ENCODE measurements at places on chromosomes 11 and 22. TPM values are rescaled to one million over a fixed set of nuclear protein-coding genes. Genes with fewer than 3 reads are reported as not detected.

DNA sequence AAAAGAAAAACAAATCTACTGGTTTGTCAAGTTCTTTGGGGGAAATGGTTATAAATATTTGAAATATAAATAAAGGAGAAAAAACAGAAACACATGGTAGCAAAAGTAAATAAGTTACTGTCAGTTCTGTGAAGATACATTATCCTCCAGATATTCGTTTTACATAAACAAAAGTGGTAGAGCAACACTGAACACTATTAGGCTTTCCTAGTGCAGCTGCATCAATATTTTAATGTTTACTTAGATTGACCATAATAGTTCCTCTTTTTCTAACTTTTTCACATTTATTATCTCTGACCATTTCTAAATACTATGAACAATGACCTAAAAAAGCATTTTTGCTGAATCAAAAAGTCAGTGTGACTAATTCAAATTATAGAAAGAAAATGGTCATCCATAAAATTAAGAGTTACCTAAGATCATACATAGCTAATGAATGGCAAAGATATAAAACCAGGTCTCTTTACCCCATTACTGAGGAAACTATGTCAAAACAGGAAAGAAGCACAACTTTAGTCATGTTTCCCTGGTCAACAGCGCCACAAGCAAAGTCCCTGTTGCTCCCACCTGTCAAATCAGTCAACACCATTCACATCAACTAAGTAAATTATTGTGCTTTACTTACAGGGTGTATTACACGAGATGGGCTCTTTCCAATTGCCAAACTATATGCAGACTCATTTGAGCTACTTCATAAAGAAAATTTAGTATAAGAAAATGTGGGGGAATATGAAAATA, 38.5 kb downstream of the SBF2 start:
- no peak for DNase-seq

DNA sequence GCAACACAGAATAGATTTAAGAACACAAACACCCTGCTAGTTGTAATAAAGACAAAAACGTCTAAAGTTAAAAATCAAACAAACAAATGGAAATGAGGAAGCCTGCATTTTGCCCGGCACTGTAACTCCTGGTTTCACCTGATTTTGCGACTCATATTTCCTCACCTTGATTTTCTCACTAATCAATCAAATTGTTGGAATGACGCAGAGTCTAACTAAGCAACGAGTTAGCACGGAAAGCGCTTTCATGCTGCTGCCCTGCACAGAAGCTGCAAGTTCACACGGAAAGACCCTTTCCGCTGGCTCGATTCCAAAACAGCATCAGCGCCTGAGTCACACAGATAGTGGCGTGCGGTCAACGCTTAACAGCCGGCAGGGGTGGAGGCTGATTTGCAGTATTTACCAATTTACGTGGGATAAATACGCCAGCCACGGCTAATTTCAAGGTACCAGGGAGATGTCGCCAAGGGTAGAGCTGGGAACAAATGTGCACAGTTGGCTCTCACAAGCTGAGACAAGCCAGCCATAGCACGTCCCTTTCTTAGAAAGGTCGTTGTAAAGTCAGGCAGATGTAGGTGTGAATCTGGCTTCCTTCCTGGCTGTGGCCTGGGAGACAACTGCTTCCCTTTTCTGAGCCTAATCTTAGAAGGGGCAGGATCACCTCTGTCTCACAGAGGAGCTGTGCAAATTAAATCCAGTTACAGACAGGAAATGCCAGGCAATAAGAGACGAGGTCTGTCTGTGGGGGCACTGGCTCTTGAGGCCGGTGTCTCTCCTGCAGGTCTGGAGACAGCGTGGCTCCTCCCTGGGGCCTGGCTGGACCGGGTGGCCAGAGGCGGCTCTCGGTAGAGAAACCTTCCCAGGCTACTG, 76.9 kb upstream of the TTLL12 start:
- peak; percentile 52 for DNase-seq

- DNase-seq, result no peak
These were observed 9.5 kb downstream of the GRK2 start for GRCh38 chr11:67275606-67276409.

DNA sequence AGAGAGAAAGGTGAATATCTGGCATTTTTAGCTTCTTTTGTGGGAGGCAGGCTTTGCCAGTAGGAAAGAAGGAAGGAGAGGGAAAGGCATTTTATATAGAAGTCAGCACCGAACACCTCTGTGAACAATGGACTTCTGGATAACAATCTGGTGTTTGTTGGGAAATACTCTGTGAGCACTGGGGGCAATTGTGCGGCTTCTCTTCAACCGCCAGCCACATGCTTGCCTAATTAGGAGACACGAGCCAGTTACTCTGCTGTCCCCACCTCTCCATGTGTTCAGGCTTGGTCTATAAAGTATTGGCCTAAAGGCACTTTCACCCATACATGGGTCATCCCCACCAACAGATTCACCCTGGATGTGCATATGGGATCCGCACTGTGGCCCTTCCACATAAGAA, 523.6 kb downstream of the NTM start:
- DNase-seq, result no peak

Gene MFRP
- not detected for total RNA-seq

Gene P2RY6
- total RNA-seq, result 3.7 TPM

- no peak for DNase-seq
These were observed 11.2 kb upstream of the DGKZ start for GRCh38 chr11:46335890-46336562.

GRCh38 chr11:130190371-130190881, 30.8 kb downstream of the ST14 start:
- DNase-seq, result no peak

GRCh38 chr22:39493759-39494158, 8.3 kb upstream of the MIEF1 start:
- DNase-seq, result no peak

Gene PRG2
- total RNA-seq, result not detected

Gene FGF19
- total RNA-seq, result not detected

DNA sequence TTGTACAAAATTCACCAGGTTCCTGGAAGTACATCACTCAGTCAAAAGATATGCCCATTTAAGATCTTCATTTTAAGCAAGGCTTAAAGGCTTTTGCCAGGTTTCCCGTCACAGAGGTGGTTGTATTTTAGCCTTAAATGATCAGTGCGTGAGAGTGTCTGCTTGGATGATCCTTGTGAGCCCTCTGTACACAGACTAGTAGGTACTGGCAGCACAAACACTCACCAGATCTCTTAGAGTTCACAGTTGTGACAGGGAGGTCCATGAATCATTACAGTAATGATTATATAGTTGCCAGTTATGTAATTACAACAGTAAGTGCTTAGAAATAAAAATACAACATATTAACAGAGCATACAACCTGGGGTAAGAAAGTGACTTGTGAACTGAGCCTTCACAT, 84.2 kb upstream of the SLC25A18 start:
- no peak for DNase-seq

- no peak for DNase-seq
These were observed 206.8 kb upstream of the CADM1 start for GRCh38 chr11:115710980-115711379.

GRCh38 chr22:32042924-32043323, at the start of gene SLC5A1:
TSS of gene SLC5A1 (plus strand) at chr22:32043261. CDS start at chr22:32043282, 21 bp downstream.
- DNase-seq, result no peak

Gene PHOX2A
- 17.0 TPM for total RNA-seq

Gene DDTL
- 2.4 TPM for total RNA-seq

Gene C11orf65
- 2.4 TPM for total RNA-seq

DNA sequence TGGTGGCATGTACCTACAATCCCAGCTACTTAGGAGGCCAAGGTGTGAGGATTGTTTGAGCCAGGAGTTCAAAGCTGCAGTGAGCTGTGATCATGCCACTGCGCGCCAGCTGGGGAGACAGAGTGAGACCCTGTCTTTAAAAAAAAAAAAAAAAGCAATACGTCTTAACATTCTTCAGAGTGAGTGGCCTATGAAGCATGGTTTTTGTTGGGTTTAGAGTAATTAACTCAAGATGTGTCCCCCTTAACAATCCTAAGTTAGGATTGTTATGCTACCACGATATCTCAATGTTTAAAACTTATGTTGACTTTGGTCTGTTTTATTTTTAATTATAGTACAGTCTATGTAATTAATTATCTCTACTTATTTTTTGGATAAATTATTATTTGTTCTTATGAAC, 156.1 kb downstream of the HIPK3 start:
- no peak for DNase-seq

Gene HTR3A
- total RNA-seq, result not detected

DNA sequence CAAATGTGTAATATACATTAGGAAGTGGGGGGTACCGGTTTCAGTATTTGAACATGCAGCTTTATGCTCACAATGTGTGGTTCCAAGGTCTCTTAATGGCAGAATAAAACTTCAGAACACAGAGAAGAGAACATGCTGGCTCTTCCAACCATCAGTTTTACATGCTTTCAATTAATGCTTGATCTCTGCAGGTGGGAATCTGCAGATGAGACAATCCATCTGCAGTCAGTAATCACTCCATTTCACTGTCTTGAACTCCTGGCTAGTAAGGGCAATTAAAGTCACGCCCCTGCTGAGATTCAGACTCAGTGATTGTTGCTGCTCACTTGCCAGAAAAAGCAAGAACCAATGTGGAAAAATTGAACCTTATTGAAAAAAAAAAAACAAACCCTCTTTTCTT, 945.7 kb downstream of the DLG2 start:
- DNase-seq, result no peak

DNA sequence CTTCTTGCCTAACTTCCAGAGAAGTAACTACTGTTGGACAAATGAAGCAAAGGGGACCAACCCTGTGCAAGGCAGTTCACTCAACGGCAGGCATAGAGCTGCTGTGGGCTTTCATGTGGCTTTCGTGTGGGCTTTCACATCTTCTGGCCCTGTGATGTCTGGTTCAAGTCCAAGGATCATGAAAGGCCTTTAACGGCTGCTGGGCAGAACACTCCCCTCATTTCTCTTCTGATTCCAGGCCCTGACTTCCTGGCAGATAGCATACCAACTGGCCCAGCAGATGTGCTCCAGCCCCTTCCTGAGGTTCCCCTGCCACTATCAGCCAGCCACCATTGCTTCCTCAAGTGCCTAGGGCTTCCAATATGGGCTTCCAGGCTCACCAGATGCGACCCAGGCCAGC, 28.7 kb upstream of the CTR9 start:
- no peak for DNase-seq

Gene PAX6
- total RNA-seq, result 0.35 TPM

DNA sequence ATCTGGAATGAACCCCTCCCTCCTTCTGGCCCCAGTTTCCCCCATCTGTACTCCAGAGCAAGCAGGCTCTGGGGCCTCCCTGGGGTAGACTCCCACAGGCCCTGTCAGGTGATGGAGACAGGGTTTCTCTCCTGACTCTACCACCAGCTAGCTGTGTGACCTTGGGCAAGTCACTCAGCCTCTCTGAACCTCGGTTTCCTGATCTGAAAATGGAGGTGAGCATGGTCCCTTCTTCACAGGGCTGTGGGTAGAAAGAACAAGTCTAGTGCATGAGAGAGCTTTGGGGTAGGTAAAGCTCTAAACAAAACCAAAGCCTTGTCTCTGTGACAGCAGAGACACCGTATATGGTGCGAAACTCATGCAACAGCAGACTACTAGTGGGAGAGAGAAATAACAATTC, 5.6 kb downstream of the CD5 start:
- no peak for DNase-seq

GRCh38 chr11:27018902-27019529, 21.6 kb upstream of the BBOX1 start:
- no peak for DNase-seq

Gene P4HA3
- 0.57 TPM for total RNA-seq

Gene C11orf21
- total RNA-seq, result 0.12 TPM

DNA sequence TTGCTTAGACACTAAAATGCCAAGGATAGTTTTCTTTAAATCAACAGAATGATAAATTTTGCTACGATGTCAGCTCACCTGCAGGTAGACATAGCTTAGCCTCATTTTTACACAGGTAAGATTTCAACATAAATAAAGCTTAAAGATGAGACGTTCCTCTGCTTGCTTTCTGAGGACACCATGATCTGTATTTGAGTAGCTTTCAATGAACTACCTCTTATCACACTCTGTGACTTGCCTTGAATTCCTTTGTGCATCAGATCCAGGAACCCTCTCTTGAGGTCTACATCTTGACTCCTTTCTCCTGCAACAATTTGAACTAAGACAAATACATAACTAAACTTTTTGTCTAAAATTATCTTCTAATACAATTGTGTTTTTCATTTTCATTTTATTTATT, 26.1 kb upstream of the OR8I2 start:
- no peak for DNase-seq

- DNase-seq, result no peak
These were observed 170.3 kb downstream of the ARHGAP42 start for GRCh38 chr11:100857236-100858005.

- DNase-seq, result no peak
These were observed 17.8 kb upstream of the SYT8 start for GRCh38 chr11:1817000-1817399.

- no peak for DNase-seq
These were observed 186.6 kb upstream of the MTNR1B start for GRCh38 chr11:92782806-92783205.

GRCh38 chr22:22179858-22180257, 64.7 kb upstream of the VPREB1 start:
- DNase-seq, result no peak

DNA sequence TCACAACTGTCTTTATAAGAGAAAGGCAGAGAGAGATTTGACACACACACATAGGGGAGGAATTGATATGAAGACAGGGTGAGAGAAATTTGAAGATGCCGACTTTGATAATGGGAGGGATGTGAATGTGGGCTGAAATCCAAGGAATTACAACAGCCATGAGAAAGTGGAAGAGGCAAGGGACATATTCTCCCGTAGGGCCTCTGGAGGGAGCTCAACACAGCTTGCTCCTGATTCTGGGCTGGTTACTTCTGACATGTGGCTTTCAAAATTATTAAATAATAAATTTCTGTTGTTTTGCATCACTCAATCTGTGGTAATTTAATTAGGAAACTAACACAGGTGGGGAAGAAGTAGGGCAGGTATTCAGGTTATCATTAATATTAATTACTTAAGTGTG, 282.9 kb downstream of the LUZP2 start:
- DNase-seq, result no peak

Measured in adrenal gland (tissue), 19 donors.